ENCODE measurements at places on chromosomes 1 and 21.

DNA sequence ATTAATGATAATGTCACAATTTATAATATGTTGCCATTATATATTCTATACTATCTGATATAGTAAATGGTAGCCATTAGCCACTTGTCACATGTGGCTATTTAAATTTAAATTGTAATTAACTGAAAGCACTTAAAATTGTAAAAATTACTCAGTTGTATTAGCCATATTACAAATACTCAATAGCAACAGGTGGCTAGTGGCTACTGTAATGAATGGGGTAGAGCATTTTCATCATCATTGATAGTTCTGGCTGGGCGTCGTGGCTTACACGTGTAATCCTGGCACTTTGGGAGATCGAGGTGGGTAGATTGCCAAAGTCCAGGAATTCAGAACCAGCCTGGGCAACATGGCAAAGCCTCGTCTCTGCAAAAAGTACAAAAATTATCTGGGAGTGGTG is 16.5 kb downstream of the ZBTB37 start:
- no peak for DNase-seq

- DNase-seq, result no peak
Observed at GRCh38 chr1:76799700-76800099, 67.6 kb upstream of the ST6GALNAC5 start.

DNA sequence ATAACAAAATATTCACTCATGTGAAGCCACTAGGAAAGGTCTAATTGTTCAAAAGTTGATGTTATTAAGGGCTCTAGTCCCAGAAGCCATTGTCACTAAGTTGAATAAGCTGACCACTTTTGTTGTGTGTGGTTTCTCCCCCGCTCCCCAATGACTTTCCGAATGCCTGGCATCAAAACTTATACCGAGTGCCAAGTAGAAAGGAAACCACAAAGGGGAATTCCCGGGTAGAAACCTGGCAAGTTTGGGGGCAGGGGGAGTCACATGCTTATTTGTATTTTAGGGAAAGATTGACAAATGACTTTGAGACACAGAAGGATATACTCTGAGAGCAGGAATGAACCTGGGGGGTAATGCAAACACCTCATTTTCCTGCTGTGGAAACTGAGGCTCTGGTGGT is 154.1 kb downstream of the TGFBR3 start:
- DNase-seq, result no peak

GRCh38 chr1:2208309-2209239 is 14.0 kb upstream of the FAAP20 start:
- no peak for DNase-seq

DNA sequence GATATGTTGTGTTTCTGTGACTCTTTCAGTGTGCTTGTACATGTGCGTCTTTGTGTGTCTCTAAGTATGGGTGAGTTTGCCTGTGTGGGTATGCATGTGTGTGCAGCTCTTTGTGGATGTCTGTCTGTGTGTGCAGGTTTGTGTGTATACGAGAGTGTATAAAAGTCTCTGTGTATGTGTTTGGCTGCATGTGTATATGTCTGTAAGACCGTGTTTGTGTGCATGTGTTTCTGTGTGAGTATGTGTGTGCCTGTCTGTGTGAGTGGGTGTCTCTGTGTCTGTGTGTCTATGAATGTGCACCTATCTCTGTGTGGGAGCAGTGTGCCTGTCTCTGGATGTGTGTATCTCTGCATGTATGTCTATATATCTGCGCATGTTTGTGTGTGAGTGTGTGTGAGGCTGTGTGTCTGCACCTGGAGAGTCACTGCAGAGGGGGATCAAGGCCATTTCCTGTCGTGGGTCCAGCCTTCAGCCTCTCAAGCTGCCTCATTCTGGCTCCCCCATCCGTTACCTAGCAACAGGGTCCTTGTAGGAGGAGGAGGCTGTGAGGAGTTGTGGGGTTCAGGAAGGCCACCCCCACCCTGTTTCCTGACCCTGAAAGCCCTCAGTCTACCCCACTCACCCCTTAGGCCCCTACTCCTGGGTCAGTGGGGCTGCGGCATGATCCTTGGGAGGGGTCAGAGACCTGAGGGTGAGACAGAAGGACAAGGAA is 10.4 kb downstream of the FGR start:
- no peak for DNase-seq

- DNase-seq, result no peak
Observed at GRCh38 chr1:235442788-235443429, 61.3 kb downstream of the B3GALNT2 start.

- DNase-seq, result no peak
Observed at GRCh38 chr1:18037651-18038050, 69.9 kb upstream of the IGSF21 start.

- DNase-seq, result no peak
Observed at GRCh38 chr1:201455098-201455497, 13.9 kb downstream of the PHLDA3 start.

- DNase-seq, result no peak
Observed at GRCh38 chr1:148318123-148318903, 164.8 kb downstream of the PPIAL4G start.

GRCh38 chr1:154994269-154994587 is 842 bp downstream of the LENEP start:
- no peak for DNase-seq

DNA sequence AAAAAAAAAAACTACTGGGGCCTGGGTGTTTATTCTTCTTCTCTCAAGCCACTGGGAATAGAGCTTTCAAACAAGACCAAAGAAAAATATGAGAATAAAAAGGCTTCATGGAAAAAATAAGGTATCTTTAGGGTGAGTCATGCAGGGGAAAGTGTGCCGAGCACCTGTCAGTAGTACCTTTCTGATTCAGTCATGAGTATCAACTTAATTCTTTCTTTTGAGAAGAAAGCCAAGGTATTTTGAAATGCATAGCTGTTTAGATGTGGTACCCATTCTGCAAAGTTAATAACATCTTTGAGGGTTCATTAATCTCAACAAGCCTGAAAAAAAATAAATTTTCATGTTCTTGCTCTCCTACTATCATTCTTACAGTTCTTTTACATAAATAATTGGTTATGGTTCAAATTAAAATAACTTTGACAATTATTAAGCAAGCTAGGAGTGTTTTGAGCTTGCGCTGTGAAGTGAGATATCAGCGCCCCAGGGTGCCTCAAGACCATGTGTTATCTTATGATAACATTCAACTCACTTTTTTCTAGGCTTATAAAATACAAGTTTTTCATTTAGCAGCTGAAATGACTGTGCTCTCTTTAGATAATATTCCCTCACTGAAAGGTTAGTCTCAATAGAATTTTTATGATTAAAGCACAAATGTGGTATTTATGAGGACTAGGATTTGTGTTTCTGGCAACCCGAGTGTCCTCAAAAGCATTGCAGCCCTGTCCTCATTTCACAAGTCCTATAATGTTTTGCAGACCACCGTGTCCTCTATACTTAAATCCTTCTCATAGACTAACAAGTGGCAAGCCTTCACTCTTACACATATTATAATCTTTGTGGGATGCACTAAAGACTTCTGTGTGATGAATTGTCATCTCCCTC is 138.6 kb downstream of the SLC44A5 start:
- DNase-seq, result no peak

DNA sequence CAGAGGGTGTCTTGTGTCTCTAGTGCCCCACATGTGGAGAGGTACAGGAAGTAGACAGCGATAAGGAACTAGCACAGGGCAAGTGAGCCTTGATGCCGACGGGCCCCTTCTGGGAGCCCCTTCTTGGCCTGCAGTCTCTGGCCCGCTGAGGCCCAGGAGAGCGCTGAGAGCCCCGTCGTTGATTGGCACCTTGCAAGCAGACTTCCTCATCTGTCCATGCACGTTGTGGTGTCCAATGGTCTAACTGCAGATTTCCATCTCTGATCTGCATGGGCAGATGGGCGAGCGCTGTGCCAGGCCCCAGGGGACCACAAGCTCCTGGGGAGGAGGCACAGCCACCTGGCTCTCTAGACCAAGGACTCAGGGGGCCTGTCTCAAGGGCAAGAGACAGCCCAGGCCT is 32.4 kb downstream of the PLEKHA6 start:
- DNase-seq, result no peak

- DNase-seq, result no peak
Observed at GRCh38 chr1:181040284-181040865, 6.6 kb downstream of the MR1 start.

DNA sequence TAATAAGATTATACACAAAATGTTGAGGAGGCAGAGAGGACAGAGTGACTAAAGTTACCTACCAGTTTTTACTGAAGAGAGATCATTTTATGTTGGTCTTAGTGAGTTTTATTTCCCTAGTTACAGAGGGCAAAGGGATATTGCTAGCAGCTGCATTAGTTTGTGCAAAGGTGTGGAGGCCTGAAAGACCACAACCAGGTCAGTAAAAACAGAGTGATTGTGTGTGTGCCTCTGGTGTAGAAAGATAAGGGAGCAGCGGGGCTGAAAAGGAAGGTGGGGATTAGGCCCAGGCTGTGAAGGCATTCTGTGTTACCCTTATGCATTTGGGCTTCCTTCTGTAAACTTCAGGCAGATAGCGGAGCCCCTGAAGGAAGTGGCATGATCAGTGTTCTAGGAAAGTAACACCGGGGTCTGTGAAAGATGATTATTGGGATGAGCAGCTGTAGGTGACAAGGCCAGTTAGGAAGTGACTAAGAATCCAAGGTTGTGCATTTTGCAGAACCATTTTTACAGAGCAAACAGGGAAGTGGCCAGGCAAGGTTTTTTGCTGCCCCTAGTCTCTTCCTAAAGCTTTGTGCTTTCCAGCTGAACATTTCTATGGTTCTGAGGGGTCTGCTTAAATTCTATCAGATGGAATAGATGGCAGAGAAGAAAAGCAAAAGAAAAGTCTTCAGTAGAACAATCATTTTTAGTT is 3.7 kb downstream of the GADD45A start:
- no peak for DNase-seq

- no peak for DNase-seq
Observed at GRCh38 chr1:52663716-52664115, 30.7 kb downstream of the SHISAL2A start.

DNA sequence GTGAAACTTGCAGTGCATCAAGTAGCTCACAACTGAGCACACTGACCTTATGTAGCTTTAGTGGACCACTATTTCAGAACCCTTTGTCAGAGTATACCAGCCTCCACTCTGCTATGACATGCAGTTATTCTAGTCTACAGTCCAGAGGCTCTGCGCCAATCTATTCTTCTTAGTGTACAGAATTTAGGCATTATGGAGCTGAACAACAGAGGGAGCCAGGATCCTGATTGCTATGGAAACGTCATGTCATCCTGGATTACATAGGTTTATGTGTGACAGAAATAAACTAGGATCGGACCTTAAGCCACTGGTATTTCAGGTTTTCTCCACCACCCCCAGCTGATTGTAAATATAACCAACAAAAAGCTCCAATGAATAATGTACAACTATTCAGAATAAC is 48.1 kb upstream of the EEIG2 start:
- DNase-seq, result no peak

GRCh38 chr1:218346391-218347204 is 1.5 kb downstream of the TGFB2 start:
- no peak for DNase-seq
